ENCODE measurements at places on chromosomes 12 and 14.
A peak's percentile ranks its signal among the peaks of the same experiment; 100 is the strongest.

DNA sequence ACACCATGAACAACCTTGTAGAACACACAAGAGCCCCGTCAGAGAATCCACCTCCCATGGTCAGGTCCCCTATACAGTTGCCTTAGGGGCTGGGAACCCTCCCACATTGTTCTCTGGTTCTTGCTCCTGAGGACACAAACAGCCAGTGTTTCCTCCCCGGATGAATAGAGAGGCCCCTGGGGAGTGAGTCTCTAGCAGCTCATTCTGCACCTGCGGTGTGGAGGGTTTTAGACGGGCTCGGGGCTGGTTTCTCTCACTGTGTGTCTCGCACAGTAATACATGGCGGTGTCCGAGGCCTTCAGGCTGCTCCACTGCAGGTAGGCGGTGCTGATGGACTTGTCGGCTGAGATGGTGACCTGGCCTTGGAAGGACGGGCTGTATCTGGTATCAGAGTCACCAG is 1052.1 kb downstream of the TMEM121 start:
- no peaks in the 10 kb centered on the region for H3K27me3 ChIP-seq
- H3K36me3 ChIP-seq: no peaks in the 10 kb centered on the region
- no peak for DNase-seq
- H3K27ac ChIP-seq: no peak overlapping the region
- H3K4me3 ChIP-seq: no peak overlapping the region

DNA sequence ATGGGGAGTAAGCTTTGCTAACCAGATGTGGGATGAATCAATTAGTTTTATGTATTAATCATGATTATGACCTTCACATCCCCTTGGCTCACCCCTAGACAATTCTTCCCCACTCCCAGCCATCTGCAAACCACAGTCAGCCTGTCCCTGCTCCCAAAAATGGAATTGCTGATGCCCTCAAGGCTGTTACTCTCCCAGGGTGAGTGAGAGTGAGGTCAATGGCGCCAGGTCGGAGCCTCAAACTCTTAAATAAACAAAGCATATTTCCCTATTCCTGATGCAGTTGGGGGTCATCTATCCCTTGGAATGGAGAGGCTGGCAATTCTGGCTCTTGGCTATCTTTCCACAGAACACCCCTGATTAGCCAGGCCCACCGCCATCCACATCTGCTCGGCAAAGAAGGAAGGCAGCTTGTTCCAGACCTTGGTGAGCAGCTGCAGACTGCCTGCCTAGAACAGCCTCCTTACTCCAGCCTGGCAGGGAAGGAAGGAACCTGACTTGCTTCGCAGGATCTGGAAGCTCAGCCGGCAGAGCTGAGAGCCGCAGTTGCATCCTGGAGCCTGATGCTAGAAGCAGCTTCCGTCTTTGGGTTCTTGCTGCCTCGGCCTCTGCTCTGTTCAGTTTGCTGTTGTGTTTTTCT is 57.0 kb downstream of the SMUG1 start:
- DNase-seq: no peak
- H3K4me1 ChIP-seq: peaks cover 29% of the 10 kb centered on the region
- H3K27ac ChIP-seq: no peak overlapping the region
- H3K4me3 ChIP-seq: no peak overlapping the region

- H3K36me3 ChIP-seq: no peaks in the 10 kb centered on the region
- H3K4me1 ChIP-seq: peaks cover 11% of the 10 kb centered on the region
- peak overlapping the region; percentile 7 for H3K27ac ChIP-seq
- no peaks in the 10 kb centered on the region for H3K27me3 ChIP-seq
Measured at GRCh38 chr12:121297435-121297991, 1.0 kb upstream of the CAMKK2 start.

DNA sequence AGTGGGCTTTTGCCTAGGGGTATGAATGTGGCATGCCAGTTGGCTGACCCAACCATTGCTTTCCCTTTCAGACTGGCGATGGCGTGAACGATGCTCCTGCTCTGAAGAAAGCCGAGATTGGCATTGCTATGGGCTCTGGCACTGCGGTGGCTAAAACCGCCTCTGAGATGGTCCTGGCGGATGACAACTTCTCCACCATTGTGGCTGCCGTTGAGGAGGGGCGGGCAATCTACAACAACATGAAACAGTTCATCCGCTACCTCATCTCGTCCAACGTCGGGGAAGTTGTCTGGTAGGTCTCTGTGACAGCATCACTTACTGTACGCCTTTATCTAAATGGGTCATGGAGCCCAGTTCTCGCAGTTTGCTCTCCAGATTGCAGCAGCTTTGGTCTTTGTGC is 61.1 kb downstream of the ATP2A2 start:
- no peak overlapping the region for H3K4me3 ChIP-seq
- DNase-seq: no peak
- H3K27ac ChIP-seq: no peak overlapping the region
- no peaks in the 10 kb centered on the region for H3K27me3 ChIP-seq
- H3K4me1 ChIP-seq: no peaks in the 10 kb centered on the region
